ENCODE measurements at places on chromosomes 13 and 19. TPM values are rescaled to one million over a fixed set of nuclear protein-coding genes. Genes with fewer than 3 reads are reported as not detected.

DNA sequence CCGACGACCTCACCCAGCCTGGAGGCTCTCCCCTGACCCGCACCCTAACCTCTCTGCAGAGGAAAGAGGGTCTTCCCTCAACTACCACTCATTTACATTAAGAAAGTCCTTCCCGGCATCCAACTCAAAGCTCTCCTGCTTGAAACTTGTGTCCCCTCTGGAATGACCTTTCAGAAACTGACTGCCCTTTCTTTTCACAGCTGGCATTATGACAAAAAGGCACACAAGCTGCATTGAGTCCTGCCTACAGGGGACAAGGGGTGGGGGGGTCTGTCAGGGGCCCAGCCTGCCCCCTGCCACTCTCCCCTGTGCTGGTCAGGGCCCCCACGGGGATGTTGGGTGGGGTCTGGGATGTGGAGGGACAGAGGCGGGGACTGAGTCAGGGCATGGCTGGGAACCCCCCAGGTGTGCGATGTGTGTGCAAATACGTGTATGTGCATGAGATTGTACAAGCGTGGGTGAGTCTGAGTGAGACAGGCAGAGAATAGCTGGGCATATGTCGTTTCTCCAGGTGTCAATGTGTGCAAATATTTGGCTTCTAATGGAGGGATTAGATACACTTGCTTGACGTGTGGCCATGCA lies 2.0 kb downstream of the COL5A3 start:
- no peak for DNase-seq

GRCh38 chr19:53094754-53095575 lies 8.3 kb downstream of the ZNF160 start:
- DNase-seq: no peak

The TSHZ3 gene
- total RNA-seq: 6.2 TPM

The NALCN gene
- 4.4 TPM for total RNA-seq

DNA sequence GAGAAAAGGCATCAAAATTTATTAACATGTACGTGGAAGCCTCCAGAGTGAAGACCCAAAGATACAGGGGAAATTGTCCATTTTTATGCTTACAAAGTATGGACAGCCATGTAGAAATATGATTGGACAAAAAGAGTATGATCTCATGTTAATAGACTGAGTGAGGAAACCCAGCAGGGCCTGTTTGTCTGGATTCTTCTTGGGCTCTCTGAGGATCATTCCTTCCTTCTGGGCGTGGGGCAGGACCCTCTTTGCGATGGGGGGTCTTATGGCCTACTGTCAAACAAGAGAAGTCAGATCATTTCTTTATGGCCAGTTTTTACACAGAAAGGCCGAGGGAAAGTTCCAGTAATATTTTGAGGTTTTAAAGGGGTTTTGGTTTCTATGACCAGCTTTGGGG lies 110.8 kb downstream of the ESD start:
- DNase-seq: no peak

GRCh38 chr13:113299951-113300350 lies 2.9 kb downstream of the LAMP1 start:
- DNase-seq: no peak

GRCh38 chr13:44096901-44097300 lies 217.2 kb downstream of the LACC1 start:
- no peak for DNase-seq

DNA sequence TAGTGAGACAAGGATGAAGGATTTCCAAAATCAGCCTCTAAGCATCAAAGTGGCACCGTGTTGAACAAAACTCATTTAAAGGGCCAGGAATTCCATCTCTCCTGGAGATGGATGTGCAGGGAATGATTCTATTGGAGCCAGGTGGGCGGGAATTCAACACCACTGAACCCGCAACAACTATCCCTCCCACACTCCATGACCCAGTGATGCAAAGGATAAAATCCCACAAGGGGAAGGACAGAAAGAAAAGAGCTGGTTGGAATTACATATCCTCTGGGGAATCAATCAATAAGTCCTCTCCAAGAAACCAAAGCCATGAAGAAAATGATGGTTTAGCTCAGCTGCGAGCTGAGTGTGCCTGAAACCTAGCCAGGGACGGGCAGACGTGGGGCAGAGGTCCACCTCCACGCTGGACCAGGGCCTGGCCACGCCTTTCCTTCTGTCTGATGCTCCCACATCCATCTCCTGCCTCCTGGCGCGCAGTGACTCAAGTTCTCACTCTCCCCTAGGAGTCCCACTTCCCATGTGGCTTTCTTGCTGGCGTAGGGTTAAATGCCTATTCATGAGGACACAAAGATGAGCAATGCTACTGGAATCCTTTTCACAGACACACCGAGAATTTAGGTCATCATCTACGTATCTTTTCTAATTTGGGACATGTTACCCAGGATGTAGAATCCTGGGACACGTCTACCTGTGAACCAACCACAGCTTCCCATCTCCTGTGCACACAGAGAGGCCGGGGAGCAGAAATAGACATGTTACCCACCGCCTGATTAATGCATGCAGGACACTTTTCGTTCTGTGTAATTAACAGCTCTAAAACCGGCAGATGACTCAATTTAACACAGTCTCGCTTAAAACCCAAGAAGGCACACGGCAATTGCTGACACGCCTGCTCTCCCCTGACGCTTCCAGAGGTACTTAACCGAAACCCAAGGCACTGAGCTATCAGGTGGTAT lies 48.6 kb downstream of the PEPD start:
- DNase-seq: peak; percentile 36

DNA sequence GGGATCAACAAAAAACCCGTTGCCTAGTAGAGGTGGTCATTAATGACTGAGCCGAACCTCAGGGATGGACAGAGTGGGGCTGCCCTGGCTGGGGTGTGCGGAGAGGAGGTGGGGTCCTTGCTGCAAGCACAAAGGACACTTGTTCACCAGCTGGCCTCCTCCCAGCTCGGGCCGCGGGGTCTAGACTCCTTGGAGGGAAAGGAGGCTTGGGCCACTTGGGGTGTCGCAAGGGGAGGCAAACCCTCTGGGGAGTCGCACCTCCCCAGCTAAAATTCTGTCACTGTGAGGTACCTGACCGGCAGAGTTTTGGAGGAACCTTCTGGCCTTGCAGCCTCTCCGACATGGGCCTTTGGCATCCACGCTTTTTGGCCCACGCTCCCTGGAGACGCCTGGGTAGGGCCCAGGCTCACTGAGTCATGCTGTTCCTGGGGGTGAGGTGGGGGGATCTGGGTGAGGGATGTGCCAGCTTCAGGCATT lies 8.2 kb downstream of the KLHL26 start:
- DNase-seq: no peak

GRCh38 chr13:36850790-36851438 lies 31.9 kb downstream of the RFXAP start:
- peak; percentile 37 for DNase-seq

DNA sequence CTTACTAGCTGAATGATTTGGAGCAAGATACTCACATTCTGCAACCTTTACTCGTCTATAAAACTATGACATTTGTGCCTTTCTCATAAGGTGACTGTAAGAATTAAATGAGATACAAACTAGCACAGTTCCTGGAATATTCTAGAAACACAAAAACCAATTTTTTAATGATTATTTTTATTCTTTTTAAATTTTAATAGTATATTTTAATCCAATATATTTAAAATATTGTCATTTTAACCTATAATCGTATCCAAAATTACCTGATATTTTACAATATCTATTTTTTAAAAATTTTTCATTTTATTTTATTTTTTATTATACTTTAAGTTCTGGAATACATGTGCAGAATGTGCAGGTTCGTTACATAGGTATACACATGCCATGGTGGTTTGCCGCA lies 238.1 kb downstream of the OLFM4 start:
- DNase-seq: no peak

- DNase-seq: no peak
Observed at GRCh38 chr19:19615086-19615485, 3.4 kb downstream of the PBX4 start.

DNA sequence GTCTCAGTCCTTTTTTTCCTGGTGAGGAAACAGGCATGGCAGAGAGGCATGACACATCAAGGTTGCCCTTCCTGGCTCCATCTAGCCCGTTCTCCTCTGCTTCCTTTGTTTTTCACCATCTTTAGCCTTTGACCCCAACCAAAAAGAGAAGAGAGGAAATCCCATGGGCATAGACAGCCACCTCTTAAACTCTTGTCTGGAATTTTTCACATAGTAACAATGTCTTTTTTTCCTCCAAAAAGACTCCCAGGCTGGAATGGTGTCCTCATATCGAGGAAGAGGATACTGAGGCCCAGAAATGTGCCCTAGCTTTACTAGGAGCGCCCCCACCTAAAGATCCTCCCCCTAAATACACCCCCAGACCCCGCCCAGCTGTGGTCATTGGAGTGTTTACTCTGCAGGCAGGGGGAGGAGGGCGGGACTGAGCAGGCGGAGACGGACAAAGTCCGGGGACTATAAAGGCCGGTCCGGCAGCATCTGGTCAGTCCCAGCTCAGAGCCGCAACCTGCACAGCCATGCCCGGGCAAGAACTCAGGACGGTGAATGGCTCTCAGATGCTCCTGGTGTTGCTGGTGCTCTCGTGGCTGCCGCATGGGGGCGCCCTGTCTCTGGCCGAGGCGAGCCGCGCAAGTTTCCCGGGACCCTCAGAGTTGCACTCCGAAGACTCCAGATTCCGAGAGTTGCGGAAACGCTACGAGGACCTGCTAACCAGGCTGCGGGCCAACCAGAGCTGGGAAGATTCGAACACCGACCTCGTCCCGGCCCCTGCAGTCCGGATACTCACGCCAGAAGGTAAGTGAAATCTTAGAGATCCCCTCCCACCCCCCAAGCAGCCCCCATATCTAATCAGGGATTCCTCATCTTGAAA lies at the start of gene GDF15:
Gene GDF15, plus strand, starts transcription at position 484 of the 868 bp plus-strand sequence. Its CDS starts 32 bp downstream, at position 516.
- DNase-seq: peak; percentile 97

GRCh38 chr19:51779181-51779580 lies 15.8 kb upstream of the FPR3 start:
- DNase-seq: no peak

The COLGALT1 gene
- total RNA-seq: 263 TPM

DNA sequence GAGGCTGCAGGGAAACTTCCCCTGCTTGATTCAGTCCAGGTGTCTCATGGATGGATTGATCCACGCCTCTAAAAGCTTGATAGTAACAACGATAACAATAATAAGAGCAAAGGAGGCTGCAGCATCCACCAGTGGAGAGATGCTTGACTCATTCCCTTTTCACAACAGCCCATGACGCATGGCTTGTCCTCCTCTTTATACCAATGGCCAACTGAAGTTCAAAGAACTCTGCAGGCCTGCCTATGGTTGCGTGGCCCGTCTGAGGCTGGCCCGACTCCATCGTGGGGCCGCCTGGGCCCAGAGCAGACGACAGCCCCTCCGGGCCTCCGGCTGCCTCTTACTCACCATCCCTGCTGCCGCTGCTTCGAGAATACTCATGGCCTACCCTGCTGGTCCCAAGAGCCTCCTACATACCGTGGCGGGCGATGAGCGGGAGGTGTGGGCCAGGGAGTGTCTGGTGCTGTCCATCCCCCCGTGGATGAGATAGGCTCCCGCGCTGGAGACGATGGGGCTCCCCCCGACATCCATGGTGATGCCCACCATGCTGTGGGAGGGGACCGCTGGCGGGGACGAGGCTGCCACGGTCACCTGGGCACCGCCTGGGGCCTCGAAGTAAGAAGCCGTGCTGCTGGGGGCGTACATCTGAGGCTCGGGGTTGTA lies 61.8 kb upstream of the RANBP3 start:
- no peak for DNase-seq

DNA sequence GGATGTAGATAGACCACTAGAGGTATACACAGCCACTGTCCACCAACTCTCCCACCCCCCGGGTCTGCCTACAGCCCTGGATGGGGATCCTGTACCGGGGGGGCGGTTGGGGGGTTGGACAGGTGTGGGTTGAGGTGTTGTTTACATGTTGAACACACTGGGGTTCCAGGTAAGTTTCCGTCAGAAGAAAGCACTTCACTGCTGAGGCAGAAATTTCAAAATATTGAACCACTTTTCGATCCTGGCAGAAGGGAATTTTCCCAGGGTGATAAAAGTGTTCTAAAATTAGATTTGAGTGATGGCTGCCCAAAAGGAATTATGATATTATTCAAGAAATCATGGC lies 6.6 kb upstream of the CEACAM16 start:
- no peak for DNase-seq

DNA sequence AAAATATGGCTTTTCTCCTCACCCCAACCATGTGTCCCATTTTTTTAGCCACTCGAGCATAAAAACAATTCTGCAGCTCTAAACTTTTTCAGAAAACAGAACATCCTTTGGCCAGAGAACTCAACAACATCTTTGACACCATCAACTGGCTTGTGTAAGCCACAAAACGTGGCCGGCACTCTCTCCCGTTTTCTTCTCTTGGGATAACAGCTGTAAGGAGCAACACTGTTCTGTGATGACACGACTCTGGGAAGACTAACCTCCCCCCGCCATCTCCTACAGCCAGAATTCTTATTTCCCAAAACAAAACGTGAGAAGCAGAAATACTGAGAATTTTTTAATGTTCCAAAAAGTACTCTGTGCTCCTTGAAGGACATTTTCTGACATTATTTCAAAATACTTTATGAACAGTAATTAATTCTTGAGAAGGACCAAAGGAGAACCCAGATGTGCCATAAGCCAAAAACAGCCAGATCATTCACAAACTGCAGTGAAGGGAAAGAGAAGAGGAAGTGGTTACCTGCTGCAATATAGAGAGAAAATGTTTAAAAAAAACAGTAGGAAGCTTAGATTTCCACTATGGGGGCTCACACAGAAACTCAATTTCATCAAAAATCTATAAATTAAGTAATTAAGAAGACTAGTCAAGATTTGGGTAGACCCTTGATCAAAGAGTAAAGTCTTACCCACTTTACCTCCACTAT lies 25.8 kb downstream of the COL4A1 start:
- no peak for DNase-seq

The IZUMO4 gene
- total RNA-seq: 1.1 TPM

GRCh38 chr13:73933795-73934194 lies 200.4 kb downstream of the KLF12 start:
- no peak for DNase-seq

GRCh38 chr13:43963726-43964125 lies 84.0 kb downstream of the LACC1 start:
- no peak for DNase-seq

DNA sequence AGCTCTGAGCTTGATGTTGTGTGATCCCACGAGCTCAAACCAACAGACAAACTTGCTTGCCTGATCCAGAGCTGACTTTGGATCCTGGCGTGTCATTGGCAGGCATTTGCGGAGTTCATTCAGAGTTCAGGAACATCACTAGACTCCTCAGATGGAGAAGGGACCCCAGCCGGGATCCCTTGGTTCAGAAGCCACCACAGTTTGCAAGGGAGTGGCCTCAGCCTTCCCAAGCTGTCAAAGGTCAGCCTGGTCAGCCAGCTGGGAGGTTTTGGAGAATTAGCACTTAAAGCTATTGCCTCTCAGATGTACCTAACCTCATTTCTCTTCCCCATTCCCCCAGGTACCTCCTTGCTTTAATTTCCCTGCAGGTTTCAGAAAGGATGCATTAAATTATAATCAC lies 208.8 kb upstream of the SOX21 start:
- no peak for DNase-seq
